SK-N-SH treated with all-trans-retinoic acid at 6 μM for 48 hours (cell line): ENCODE measurements at places on chromosomes 5 and 9.
A peak's percentile ranks its signal among the peaks of the same experiment; 100 is the strongest.

DNA sequence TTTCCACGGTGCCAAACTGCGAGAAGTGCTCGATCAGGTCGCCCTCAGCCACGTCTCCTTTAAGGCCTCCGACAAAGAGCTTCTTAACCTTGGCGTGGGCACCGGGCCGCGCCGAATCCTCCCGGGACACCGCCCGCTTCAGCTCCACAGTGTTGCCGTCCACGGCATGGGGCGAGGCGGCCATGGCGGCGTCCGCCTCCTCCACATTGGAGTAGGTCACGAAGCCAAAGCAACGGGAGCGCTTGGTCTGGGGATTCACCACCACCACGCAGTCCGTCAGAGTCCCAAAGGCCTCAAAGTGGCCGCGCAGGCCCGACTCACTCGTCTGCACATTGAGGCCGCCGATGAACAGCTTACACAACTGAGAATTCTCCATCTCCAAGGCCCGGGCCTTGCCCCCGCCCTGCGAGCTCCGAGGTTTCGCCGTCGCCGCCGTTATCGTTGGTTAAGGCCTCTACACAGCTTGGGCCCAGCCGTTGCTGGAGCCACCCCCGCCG is 424 bp downstream of the HNRNPA0 start:
- peak; percentile 32 for ATAC-seq

DNA sequence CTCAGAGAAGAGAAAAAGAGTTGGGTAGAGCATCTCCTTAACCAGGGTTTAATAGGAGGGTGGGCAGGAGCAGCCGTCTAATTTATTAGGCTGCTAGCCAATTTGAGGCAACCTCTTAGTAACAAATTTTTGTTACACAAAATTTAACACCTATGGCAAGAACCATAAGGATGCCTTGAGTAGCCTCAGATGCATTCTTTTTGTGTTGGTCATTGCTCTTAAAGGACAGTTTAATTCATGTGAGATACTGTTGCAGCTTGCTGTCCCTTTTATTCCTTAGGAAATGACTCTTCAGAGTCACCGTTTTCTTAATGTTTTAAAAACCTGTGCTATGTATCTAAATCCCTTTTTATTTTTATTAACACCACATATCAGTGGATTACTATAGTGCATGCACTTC is 255.1 kb downstream of the MAST4 start:
- ATAC-seq: no peak; the same call in 2 of the 3 replicates

- no peak for ATAC-seq
These were observed 21.0 kb downstream of the CAMSAP1 start for GRCh38 chr9:135886147-135886981.

GRCh38 chr5:57166276-57166675 is 7.6 kb upstream of the GPBP1 start:
- no peak for ATAC-seq

- peak; percentile 53; the same call in 2 of the 3 replicates for ATAC-seq
These were observed 13.6 kb downstream of the OTULINL start for GRCh38 chr5:14595189-14595588.

DNA sequence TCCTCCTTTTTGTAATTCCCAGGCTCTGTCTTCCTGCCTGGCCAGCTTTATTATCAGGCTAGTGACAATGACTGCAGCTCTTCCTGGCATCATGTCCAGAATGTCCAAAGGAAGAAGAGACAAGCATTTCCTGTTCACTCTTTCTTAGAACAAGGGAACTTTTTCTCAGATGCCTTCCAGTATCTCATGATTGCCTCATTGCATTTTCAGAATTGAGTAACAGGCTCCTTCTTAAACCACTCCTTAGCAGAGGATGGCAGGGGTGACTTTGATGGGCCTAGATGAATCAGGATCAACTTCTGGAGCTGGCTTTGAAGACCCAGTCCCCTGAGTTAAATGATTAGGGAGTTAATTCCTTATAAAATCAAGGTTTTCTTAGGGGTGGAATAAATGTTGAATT is 92.9 kb upstream of the RASGRF2 start:
- ATAC-seq: no peak

DNA sequence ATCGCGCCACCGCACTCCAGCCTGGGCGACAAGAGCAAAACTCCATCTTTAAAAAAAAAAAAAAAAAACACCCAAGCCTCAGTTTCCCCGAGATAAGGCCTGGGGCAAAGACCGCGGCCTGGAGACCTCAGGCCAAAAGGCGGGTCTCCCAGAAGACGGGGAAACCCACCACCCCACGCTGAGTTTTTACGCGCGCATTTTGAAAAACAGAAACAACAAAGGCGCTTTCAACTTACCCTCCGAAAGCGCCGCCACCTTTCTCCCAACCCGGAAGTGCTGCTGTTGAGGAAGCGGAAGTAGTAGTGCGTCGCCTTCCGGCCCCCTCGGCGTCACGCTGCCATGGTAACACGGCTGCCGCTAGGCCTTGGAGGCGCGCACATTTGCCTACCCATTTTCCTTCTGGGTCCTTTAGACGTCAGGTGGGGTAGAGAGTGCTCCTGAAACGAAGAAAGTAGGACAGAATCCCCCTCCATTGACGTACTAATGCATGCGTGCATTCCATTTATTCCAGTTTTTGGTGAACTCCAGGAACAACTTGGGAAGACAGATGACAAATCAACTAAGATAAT is at the start of gene TTF1:
Gene TTF1 (minus strand): TSS at position 287 of the 569 bp plus-strand sequence. CDS start 4,019 bp downstream, outside the sequence.
- peak; percentile 85 for ATAC-seq

DNA sequence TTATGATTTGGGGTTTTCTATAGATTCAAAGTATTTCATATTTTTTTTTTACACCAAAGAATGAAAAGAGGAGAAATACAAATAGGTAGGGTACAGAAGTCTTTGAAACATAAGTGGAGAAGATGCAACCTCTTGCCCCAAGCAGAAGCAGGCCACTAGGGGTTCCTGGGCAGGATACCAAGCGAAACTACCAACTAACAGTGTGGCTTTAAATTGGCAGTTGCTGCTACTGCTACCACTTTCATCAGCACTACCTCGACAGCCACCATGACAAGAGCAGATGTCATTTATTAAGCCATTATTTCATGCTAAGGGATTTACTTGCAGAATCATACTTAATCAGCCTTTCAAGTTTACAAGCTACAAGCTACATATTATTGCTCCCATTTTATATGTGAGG is 288.1 kb downstream of the NR3C1 start:
- ATAC-seq: no peak

DNA sequence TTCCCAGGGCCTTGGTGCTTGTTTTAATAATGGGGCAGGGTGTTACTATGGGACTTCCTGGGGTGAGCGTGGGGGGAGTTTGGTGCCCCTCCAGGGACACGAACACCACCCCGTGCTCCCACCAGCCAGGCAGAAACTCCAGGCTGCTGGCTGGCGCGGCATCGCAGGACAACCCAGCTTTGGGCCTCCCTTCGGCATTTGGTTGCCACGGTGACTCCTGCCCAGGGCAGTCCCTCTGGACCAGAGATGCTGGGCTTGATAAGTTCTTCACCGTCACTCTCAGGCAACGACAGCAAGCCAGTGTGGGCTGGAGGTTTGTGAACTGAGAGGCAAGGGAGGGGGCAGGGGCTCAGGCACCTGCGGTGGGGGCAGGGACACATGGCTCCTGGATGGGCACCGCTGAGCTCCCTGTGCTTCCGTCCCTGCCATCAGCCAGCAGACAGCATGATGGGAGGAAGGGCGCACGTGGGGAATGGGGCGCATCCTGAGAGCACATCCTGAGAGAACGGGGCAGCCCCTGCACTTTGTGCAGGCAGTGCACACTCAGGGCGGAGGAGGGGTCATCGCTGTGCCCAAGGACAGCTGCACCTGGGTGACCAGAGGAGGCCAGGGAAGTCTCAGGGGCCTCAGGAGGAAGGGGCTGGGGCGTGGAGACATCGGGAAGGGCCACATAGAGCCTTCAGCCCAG is 116.4 kb downstream of the RXRA start:
- ATAC-seq: peak; percentile 58

DNA sequence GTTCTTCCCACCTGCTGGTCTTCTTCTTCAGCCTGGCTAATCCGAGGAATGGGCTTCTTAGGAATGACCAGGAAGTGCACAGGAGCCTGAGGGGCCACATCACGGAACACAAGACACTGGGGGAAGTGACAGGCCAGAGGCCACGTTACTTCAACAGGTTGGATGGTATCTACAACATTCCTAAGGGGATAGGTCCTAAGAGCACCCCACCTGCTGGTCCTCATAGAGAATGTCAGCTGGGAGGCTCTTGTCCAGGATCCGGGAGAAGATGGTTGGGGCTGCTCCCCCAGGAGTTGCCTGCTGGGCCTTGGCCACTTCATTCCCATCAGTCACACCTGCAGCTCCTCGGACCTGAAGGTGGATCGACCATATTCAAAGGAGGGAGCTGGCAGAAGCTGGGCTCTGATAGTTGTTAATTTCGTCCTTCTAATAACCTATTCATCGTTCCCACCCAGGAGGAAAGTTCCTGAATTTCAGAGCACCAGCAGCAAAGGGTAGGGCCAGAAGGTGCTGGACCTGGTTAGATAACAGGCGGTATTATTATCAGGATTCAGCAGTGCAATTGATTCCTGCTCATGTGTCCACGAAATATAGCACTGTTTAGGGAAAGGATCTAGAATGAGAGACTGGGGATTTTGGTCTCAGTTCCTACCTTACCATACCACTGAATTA is 1.3 kb downstream of the HINT2 start:
- no peak for ATAC-seq

GRCh38 chr9:127452691-127453090 is 1.4 kb downstream of the LRSAM1 start:
- 0 out of 3 replicates have a peak, but pooled peaks have one; percentile 4 for ATAC-seq

GRCh38 chr5:179833709-179834070 is 13.0 kb downstream of the SQSTM1 start:
- ATAC-seq: no peak
